ENCODE measurements at places on chromosomes 11 and 22. TPM values are rescaled to one million over a fixed set of nuclear protein-coding genes. Genes with fewer than 3 reads are reported as not detected.

DNA sequence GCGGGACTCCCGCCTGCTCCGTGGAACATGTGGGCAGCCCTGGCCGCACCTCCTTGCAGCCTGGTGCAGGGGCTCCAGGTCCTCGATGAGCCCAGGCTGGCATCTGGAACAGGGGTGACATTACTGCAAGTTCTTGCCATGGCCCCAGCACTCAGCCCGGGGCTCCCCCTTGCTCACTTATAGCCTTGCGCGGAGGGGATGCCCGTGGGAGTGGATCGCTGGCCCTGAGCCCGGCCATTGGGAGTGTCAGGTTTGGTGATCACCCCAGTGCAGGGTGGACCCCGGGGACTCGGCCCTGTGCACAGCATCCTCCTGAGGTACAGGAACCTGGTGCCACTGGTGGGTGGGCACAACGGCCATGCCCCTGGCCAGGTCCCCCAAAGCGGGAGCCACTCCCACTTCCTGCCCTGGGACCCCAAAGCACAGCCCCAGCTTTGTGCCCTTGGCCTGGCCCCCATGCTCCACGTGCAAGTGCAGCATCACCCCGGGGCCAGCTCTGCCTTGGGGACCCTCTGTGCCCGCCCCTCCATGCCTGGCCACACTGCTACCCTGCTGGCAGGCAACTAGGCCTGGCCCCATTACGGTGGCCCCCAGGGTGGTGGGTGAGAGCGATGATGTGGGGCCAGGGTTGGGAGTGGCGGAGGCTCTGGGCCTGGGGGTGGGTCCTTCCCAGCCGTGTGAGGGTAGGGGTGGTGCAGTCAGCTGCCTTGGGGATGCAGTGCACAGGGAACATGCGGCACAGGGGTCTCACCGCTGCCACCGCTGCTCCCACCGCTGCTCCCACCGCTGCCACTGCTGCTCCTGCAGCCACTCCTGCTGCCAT, 439.8 kb downstream of the TBC1D22A start:
- no peak for DNase-seq

DNA sequence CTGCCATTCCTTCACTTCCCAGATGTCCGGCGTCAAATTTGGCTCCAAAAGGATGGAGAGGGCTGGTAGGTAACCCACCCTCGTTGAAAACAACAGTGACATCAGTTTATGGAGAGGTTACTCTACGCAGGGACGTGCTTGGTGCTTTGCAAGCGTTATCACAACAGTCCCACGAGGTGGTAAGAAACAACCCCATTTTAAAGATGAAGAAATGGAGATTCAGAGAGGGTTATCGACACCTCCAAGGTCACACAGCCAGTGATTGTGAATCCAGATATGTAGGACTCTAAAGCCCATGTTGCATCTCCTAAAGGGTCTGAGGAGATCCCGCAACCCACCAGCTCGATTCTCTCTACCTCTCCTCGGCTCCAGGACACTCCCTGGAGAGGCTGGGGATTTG, 773 bp downstream of the MIAT start:
- no peak for DNase-seq

GRCh38 chr11:105713696-105714095, 103.8 kb downstream of the GRIA4 start:
- no peak for DNase-seq

Gene POTEH
- not detected for total RNA-seq

Gene LMO2
- 10.8 TPM for total RNA-seq
